CD4-positive, alpha-beta T cell treated with Interleukin-12 subunit alpha and Interleukin-12 subunit beta, for 1 hour (primary cell): ENCODE measurements at places on chromosomes 2 and 18.

GRCh38 chr18:40075616-40076015, 1879.4 kb upstream of the PIK3C3 start:
- no peak for DNase-seq

DNA sequence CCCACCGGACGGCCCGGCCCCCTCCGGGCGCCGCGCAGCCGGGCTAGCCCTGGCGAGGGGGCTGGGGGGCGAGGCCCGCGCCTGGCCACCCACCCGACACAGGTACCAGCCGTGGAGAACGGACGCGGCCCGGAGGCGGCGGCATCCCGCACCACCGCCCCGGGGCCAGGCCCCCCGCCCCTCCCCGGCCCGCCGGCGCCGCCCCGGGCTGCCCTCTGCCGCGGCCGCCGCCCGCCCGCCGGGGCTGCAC, 405 bp downstream of the SOS1 start:
- no peak for DNase-seq

GRCh38 chr2:225190987-225191386, 148.7 kb upstream of the DOCK10 start:
- DNase-seq: no peak

DNA sequence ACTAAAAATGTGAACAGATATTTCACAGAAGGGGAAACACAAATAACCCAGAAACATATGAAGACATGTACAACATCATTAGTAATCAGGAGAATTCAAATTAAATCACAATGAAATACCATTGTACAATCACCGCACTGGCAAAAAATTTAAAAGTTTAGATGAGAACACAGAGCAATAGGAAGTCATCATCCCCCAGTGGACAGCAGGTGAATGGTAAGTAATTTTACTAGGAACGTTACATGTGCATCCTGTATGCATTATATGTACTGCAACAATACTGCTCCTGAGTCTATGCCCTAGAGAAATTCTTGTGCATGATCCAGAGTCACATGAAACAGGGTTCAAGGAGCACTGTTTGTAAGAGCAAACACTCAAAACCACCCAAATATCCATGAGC, 713.8 kb downstream of the NRXN1 start:
- DNase-seq: no peak

DNA sequence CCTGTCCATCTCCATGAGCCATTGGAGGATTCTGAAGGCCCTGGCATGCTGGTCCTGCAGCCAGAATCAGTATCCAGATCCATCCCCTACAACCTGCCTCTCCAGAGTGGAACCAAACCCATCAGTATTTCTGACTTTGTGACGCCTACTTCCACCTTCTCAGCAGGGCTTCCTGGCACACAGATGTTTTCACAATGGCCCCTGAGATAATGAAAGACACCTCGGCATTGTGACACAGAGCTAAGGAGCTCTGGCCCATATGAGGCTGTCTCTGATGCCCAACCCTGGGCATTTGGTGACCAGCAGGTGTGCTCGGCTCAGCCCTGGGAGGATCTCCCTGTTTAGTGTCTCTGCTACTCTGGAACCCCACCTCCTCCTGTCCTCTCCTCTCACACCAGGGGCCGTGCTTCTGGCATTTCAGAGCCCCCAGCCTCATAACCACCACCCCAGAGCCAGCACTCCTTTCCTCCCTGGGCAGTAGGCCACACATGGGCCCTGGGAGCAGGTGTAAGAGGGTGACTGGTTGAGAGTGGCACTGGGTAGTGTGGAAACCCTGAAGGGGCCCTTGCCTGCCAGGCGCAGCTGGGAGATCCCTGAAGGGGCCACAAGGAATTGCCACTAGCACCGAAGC, 38.2 kb downstream of the FOSL2 start:
- DNase-seq: no peak

- DNase-seq: no peak
These were observed 688.6 kb downstream of the NRXN1 start for GRCh38 chr2:50343150-50343830.
